ENCODE measurements at places on chromosomes 5 and 9.

DNA sequence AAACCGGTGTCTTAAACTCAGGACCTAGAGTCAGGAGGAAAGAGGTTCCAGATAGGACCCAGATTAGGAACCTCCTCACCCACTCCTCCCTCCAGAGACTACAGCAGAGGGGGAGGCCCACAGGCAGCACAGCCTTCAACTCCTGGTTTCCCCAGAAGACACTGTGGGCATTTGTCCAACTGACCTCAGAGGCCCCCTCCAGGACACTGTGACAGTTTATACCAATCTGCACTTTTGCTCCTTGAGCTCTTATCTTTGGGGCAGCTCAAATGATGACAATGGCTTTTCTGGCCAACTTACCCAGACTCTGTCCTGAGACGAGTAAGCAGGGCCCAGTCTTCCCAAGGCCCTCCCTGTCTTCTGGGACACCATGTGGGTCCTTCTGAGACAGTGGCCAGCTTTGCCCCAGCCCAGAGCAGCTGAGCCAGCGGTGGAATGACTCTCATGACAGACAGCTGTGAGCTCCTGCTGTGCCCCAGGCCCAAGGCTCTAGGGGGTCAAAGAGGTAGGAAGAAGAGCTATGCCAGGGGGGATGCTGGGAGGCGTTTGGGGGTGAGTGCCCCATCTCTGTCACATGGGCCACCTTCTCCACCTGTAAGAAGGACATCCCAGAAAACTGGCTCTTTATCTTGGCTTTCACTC is 14.3 kb downstream of the OR2V2 start:
- no peak for DNase-seq

DNA sequence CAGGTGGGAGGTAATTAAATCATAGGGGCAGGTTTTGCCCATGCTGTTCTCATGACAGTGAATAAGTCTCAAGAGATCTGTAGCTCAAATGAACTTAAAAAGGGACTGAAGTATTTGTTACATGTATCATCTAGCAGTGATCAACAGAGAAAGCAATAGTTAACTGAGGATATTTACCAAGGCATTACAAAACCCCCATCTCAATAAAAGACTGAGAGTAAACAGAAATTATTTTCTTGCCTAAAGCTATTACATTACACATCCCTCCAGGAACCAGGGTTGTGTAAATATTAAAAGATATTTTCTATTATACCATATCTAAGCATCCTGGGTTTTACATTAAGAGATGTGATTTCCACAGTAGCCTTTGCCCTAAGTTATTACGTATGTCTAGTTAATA is 169.9 kb downstream of the CTNND2 start:
- no peak for DNase-seq

- DNase-seq = no peak
Measured at GRCh38 chr5:150464554-150465012, 15.0 kb upstream of the RPS14 start.

DNA sequence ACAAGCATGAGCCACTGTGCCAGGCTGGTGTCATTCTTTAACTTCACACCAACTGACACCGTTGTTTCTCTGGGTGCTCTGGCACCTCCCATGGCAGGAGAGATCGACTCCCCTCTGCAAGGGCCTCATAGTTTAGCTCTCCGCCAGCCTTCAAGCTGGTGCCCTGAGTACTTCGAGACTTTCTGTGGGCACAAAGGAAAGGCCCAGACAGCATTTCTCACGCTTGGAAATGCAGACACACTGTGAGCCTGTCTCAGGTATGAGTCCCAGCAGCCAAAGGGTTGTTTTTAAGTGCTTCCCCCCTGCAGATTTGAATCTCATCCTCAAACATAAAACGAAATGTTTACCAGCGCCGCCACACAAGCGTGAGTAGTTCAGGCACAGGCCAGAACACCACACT is 11.1 kb upstream of the TCF7 start:
- DNase-seq = no peak

DNA sequence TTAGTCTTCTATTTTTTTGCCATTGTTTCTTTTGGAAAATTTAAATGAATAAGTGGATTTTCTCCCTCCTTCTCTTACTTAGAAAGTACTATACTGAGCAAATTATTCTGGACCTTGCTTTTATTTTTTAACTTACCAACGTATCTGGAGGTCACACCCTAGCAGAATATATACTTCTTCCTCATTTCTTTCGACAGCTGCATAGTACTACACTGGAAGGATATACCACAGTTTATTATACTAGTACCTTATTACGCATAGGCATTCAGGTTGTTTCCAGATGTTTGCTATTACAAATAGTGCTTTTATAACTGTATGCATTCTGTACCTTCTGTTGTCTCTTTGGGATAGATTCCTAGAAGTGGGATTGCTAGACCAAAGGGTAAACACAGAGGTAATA is 16.7 kb downstream of the RC3H2 start:
- no peak for DNase-seq

- DNase-seq = no peak
Measured at GRCh38 chr5:57950616-57951228, 468.1 kb upstream of the ACTBL2 start.

DNA sequence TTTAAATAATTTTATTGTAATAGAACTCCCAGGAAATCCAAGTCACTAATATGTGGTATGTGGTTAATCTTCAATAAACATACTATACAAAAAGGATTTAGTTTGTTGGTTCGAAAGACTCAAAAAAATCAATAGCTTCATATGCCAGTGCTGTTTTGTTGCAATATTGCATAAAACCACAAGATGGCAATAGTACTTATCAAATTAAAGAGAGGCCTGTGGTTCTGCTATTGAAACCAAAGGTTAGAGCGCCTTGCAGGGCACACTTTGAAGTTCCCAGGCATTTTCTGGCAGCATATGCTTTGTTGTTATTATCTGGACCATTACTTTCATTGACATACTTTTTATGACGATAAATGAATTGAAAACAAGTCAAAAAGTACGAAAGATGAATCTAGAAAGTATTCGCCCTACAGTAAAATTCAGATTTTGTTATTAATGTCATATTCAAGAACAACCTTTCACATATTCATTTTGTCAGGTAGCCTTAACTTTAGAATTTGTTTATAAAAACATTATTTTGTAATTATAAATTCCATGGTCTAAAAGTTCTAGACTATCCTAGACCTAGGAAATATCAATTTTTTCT is 316.3 kb downstream of the MCTP1 start:
- no peak for DNase-seq

DNA sequence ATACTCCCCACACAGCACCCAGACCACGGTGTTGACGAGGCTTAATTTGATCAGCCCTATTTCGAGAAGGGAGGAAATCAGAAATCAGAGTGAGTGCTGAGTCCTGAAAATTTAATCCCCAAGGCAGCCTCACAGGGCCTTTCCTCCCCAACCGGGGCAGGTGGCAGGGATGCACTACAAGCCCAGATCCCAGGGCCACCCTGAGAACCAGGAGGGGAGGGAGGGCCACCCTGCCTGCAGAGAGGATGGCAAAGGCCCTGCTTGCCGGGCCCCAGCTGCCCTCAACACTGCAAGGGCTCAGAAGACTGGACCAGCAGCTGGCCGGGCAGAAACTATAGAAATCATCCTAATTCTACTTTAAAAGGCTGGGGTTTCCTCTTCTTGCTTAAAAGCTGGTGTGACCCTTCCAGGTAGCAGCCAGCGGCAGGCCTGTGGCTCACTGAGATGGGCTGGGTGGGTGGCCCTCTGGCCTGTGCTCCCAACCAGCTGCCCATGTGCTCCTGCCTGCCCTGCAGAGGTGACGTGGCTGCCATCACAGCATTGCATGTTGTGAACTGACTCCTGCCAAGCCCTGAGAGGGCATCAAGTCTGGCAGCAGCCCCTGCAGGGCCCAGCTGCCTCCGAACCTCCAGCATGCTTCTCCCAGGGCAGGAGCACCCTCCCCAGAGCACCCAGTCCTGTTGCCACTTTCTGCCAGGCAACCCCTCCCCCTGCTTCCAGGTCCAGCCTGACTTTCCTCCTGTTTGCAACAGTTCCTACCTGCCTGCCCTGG is 122.8 kb downstream of the ADAMTS2 start:
- no peak for DNase-seq

DNA sequence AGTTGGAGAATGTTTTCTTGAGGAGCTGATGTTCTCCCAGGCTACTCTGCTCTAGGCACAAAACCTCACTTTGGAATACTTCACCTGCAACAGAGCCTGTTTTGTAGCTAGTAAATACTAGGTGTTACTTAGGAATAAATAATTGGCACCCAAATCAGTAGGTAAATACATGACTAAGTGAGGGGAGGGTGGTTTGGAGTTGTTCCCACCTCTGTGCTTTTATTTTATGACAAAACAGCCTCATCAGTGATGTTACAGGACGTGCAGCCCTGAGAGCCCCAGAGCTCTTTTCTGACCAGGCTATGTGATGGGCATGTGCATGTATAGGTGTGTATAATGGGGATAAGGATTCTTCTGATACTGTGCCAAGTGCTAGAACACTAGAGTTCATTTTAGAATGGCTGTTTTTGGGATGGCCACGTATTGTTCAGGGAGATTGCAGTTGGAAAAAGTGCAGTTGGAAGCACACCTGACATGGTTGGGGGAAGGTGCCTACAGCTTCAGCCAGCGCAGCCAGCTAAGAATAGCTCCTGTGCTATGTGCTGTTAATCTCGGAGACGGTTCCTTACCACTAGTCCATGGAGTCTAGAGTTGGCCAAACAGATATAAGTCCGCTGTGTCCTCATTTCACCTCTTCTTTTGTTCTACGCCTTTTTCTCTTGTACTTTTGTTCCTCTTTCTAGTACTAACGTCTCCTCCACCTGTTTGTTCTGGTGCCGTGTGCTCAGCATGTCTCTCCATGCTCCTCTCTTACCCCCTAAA is 284.7 kb downstream of the FANCC start:
- DNase-seq = no peak

DNA sequence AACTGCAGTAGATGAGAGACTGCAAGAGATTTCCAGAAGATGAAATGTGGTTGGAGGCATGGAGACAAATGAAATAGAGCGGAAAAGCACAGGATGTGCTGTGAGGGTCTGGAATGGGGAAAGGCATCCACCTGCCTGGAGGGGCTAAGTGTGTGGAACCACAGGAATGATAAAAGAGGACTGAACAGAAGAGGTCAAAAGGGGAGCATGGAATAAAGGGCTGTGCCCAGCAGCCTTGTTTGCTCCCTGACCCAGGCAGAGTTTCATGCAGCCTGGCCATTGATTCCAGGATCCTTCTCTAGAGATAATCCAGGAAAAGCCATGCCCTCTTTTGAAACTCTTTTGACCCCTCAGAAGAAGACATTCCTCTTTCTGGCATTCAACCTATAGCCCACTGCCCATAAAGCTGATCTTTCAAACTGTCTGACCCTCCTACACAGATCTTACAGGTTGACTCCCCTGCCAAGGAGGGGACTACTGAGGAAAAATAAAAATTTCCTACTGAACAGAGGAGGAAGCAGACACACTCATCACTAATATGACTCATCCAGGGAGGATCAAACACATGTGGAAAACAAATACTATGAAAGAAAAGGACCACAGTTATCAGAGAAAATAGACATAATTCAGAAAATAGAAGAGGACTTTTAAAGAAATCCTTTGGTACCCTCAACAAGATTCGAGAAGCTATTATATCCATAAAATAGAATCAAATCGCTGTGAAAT is 273.5 kb upstream of the PCSK5 start:
- no peak for DNase-seq

Data from activated CD8-positive, alpha-beta memory T cell treated with anti-CD3 and anti-CD28 coated beads for 4 hours (primary cell).